NCI-H2227 treated with DMSO at 0.1 percent for 48 hours (cell line): ENCODE measurements at places on chromosomes 7 and 10.

DNA sequence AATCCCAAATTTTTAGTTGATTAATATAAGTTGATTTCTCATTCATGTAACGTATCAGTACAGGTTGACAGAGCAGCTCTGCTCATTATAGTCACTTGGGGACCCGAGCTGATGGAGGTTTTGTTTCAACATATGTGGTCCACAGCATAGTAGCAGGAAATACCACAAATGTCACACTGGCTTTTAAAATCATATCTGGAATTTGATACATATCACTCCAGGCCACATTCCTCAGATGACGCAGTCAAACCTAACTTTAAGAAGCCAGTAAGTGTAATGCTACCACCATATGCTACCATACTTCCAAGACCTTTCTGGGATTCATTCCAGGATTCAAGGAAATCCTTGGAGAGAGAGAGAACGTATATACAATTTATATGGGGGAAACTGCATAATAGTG, 156.3 kb downstream of the PHF14 start:
- DNase-seq, result no peak

- DNase-seq, result peak; percentile 6
Measured at GRCh38 chr7:44477063-44477830, 13.2 kb downstream of the NUDCD3 start.

DNA sequence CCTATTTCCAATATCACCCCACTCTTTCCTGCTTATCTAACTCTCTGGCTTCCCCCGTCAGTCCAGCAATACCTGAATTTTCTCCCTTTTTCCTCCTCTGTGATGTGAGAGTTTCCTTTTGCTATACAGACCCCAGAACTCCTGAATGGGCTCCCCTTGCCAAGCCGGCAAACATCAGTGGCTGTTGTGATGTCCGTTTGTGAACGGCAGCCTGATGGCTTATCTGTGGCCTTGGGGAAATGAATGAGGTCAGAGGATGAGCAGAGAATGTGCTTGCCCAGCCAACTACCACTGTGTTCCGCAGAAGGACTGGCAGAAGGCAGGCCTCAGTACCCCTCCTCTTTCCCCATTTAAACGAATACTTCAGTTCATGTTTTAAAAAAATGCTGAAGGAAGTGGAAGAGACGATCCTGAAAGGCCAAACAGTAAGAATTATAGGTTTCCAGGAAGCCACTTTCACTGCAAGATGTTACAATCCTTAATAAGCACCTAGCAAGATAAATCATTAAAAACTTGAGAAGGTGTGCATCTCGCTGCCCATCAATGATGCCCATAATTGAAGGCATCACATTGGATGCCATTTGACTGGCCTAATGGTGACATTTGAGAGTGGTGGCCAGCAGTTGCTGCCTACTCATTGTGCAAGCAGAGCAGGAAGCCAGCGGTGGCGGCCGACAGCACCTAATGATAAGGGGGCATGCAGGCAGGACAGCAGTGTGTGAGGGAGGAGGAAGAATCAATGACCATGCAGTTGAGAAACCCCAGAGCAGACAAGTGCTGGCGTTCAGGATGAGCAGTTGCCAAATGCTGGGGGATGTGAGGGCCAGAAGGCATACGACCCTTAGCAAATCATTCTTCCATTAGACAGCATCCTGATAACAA, 31.5 kb downstream of the SLC18A2 start:
- DNase-seq, result peak; percentile 68

GRCh38 chr10:23391821-23392220, 47.1 kb upstream of the OTUD1 start:
- no peak for DNase-seq

GRCh38 chr7:141157138-141157765, 83.4 kb downstream of the TMEM178B start:
- DNase-seq, result no peak

- DNase-seq, result no peak
Measured at GRCh38 chr10:73398024-73398423, 15.8 kb downstream of the ANXA7 start.

DNA sequence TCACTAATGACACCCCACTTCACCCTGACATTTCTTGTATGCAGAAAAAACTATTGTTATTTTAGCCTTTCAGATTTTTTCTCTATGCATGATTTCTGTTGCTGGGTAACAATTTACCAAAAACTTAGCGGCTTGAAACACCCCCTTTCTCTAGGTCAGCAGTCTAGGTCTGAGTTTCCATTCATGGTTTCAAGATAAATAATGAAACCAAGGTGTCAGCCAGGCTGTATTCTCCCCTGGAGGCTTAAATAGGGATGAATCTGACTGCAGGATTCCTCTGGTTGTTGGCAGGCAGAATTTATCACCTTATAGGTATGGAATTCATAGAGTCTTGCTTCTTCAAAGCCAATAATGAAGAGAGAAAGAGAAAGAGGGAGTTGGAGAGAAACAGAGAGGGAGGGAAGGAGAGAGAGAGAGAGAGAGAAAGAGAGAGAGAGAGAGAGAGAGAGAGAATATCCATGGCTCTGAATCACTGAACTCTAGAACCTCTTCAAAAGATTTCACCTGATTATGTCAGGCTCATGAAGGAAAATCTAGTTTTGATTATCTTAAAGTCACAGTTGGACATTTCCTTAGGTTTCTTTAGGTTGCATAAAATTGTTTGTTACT, 1224.6 kb upstream of the LRRTM3 start:
- DNase-seq, result no peak

DNA sequence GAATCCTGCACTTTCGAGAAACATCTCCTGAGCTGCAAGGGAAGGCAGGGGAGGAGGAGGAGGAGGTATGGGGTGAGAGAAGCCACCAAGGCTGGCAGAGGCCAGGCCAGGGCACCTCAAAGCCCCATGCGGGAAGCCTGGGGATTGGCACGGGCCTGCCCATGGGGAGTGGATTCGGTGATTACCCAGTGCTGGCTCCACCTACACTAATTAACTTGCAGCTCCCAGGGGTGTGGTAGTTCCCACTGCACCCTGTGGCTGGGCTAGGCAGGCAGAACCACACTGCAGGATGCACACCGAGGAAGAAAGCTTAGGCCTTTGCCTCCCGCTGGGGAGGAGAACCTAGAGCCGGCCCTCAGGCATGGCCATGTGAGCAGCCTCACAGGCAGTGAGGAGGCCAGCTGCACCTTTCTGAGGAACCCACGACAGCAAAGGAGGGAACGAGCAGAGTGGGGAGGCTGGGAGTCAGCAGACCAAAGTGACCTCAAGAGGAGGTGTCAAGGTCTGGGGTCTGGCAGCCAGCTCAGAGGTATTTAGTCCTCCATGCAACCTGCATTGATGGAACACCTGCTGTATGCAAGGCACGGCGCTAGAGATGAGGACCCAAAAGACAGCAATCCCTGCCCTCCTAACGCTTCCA, 27.2 kb downstream of the GRID1 start:
- no peak for DNase-seq

- no peak for DNase-seq
Measured at GRCh38 chr7:5550385-5550784, 126.8 kb upstream of the TNRC18 start.

DNA sequence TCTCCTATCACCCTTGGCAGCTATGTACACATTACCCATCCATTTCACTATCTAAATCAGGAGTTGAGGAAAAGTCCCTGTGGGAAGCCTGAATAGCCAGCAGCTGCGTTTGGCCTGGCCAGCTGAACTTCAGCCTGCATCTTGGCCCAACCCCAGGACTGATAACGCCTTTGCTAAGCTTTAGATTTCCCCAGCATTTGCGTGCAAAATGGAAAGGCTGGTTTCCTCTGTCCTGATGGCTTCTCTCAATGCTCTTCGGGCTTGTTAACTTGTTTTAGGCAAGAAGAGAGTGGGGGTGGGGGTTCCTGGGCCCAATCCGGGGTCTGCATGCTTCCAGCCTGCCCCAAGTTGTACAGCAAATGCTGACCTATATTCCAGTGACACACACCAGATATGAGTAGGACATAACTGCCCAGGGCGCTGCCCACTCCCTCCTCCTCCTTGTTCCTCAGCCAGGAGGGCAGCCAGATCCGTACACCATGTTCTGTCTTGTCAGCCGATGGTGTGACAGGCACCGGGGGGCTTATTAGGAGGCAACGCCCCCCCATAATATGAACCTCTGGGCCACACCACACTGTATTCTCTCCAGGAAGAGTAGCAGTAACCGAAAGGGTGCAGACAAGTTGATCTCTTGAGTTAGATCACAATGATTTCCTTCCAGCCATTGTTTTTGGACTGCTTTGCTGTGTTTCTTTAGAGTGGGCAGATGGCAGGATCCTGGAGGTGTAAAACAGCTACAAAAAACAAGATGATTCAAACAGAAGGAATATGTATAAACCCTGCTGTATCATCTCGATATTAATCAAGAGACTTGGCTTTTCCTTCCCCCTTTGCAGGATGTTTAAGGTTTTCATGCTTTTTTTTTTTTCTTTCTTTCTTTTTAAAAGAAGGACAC, 339.0 kb downstream of the RNLS start:
- DNase-seq, result no peak

- peak; percentile 89 for DNase-seq
Measured at GRCh38 chr7:134891262-134891695, 95.0 kb upstream of the AGBL3 start.

- no peak for DNase-seq
Measured at GRCh38 chr10:98664329-98665042, 217.8 kb upstream of the HPS1 start.
